ENCODE measurements at places on chromosomes 3 and 15.

DNA sequence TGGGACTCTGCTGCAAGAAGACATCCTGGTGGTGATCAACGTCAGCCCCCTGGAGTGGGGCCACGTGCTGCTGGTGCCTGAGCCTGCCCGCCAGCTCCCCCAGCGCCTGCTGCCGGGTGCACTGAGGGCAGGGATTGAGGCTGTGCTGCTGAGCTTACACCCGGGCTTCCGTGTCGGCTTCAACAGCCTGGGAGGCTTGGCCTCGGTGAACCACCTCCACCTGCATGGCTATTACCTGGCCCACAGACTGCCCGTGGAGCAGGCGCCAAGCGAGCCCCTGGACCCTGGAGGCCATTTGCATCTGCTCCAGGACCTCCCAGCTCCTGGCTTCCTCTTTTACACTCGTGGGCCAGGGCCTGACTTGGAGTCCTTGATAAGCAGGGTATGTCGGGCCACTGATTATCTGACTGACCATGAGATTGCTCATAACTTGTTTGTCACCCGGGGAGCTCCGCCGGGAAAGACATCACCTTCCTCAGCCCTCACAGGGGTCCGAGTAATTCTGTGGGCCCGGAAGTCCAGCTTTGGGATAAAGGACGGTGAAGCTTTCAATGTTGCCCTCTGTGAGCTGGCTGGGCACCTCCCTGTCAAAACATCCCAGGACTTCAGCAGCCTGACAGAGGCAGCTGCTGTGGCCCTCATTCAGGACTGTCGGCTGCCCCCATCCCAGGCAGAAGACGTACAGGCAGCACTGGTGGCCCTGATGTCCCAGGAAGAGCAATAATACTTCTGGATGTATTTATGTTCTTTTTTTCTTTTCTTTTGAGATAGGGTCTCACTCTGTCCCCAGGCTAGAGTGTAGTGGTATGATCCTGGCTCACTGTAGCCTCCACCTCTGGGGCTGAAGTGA is 7.6 kb downstream of the GDPGP1 start:
- DNase-seq = no peak

- DNase-seq = no peak
Measured at GRCh38 chr3:124967964-124968363, 33.4 kb upstream of the MUC13 start.

DNA sequence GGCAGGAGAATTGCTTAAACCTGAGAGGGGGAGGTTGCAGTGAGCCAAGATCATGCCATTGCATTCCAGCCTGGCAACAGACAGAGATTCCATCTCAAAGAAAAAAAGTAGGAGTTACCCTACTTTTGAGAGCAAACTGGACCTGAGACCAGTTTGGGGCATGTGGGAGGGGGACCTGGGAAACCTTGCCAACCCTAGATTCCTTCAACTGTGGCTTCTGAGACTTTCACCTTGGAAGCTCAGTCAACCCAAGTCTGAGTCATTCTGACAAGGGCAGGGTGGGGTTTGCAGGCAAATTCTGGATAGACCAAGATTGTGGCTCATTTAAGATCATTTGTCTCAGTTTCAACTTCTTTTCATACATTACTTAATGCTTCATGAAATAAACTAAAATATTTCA is 23.8 kb upstream of the SIAH2 start:
- DNase-seq = no peak

DNA sequence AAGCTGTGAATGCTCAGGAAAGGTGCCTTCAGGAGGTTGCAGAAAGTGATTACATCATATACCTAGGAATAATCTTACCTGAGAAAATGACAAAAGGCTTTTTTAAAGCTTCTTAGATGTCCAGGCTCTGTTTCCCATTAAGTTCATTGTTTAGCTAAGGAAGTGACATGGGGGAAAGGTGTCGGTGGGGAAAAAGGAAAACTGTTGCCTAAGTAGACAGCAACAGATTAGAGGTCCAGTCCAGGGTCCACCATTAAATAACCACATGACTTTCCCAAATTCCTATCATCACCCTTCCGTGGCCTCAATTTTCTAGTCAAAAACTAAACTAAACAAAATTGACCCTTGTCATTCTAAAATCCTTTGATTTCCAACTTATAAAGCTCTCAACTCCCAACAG is 4.3 kb downstream of the WWTR1 start:
- no peak for DNase-seq

GRCh38 chr15:65805019-65805745 is 13.1 kb upstream of the DENND4A start:
- DNase-seq = no peak

DNA sequence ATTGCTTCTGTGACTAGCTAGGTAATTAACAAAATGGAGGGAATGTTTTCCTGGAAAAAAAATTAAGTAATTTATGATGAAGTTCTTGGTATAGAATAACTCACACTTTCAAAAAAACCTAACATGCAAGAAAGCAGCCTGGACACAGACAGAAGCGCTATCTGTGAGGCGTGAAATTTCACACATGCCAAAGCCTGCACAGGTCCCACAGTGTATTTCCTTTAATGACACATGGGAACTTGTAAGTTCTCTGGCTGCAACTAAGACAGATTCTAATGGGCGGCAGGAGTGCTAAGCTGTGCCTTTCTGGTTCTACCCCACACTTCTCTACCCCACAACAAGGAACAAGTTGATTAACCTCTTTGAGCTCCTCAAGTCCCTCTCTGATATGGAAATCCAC is 84.9 kb upstream of the NEO1 start:
- DNase-seq = no peak

GRCh38 chr3:114089675-114090074 is 33.1 kb downstream of the QTRT2 start:
- DNase-seq = no peak

Measured in iPS-NIHi11 (cell line).